ENCODE measurements at places on chromosomes 12 and 14. TPM values are rescaled to one million over a fixed set of nuclear protein-coding genes. Genes with fewer than 3 reads are reported as not detected.

DNA sequence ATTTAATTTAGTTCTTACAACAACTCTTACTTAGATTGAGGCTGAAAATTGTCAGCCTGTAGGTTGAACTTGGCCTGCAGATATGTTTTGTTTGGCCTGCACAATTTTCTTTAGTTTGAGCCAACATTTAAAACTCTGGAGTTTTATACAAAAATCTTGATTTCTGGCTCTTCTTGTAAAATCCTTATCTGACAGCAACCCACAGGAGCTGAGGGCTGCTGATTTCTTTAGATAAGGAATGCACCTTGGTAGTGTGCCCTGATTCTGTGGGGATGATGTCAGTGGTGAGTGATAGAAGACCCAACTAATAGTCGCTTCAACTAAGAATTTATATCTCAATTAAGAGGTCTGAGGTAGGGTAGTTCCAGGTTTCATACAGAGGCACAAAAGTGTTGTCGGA lies 49.5 kb downstream of the SOCS2 start:
- DNase-seq, result peak; percentile 73

DNA sequence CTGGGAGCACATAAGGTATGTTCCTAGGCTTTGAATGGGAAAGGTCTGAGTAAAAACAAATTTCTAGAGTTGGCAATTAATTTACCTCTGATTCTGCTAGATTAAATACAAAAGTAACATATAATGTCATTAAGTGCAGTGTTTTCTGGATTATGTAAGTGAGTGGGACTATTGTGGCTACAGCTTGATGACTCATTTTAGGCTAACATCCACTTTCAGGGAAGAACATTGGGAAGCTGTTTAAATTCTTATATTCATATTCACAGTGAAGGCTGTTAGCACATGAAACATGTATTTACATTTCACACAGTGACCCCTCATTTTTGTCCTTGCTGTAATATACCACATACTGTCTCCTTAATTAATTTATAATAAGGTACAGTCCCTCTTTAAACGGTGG lies 13.2 kb upstream of the BMAL2 start:
- DNase-seq, result peak; percentile 26

DNA sequence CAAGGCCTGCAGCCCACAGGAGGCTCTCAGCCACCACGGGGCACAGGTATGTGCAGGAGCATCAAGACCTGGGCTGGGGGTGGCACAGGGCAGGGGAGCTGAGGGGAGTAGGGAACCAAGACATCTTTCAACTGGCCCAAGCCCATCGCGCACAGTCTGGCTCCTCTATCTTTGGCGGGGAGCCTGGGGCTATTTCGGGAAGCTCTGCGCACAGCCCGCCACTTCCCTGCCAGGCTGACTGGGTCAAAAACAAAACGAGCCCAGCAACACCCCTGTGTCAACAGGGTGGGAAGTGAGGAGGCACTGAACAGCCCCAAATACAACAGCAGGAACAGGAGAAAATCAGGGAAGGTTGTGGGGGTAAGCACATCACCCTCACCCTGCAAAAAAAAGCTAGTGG lies 83.9 kb downstream of the ARL6IP4 start:
- DNase-seq, result no peak

DNA sequence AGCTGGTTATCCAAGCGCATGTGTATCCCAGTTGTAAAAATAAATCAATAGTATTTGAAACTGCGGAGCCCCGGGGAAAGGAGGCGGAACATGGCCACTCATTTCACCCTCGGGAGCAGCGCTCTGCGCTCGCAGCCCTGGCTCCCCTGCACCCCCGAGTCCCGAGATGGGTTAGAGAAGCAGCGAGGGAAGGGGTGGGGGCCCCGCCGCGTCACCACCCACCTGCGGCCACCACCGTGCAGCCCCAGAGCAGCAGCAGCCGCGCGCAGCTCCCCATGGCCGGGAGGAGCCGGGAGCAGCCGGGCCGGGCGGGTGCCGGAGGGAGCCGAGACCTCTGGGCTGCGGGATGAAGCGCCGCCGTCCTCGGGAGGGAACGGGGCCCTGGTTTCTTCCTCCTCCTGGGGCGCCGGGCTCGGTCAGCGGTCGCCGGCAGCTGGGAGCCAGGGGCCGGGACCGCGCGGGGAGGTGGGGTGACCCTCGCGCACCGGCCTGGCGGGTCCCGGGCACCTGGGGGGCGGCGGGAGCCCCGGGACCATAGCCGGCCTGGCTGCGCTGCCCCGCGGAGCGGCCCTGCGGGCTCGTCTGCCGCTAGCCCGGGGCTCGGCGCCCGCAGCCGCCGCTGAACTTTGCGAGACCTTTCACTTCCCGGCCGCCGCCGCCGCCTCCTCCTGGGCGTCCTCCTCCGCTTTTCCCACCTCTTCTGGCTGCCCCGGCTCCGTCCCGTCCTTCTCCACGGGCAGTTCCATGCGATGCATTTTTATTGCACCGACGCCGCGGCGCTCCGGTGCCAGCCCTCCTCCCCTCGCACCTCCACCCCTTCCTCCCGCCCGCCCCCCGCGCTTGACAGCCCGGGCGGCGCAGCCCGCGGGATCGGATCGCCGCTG lies at the start of gene NTN4:
Gene NTN4 (minus strand): TSS at position 732 of the 884 bp plus-strand sequence. CDS start 455 bp downstream, at position 277.
- no peak for DNase-seq

Gene EIF2B2
- 63.3 TPM for total RNA-seq

Measured in A172 (cell line).